ENCODE measurements at places on chromosomes 3 and 15.

DNA sequence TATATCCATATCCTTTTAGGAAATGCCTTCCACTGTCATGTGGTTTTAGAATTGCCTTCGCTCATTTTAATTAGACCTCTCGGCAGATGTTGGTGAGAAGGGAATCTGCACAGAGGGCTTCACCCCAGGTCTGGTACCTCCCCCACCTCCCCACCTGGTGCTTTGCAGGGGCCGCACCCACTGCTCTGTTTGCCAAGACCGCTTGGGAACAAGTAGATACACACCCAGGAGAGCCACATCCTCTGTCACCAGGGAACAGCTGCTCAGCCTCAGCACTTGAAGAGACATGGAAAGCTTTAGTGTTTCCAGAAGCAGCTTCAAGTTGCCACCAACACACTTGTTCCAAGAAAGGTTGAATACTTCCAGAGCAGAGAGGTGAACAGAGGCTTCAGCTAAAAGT is 21.8 kb downstream of the LRRC31 start:
- DNase-seq: no peak

DNA sequence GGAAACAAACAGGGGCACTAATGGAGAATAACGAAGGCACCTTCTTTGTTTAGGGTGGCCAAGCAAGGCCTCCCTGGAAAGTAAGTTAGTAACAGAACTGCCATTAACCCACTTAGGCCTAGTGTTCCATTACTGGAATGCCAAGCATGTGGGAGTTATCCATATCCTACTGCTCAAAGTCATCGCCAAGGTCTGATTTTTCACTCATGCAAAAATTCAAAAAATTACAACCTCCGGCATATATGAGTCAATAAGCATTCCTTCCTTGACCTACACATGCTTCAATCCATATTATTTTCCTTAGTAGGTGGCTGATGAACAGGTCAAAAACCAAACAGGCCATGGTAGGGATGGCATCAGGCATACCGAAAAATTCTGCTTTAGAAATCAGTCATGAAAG is 1097.2 kb downstream of the FHIT start:
- no peak for DNase-seq

DNA sequence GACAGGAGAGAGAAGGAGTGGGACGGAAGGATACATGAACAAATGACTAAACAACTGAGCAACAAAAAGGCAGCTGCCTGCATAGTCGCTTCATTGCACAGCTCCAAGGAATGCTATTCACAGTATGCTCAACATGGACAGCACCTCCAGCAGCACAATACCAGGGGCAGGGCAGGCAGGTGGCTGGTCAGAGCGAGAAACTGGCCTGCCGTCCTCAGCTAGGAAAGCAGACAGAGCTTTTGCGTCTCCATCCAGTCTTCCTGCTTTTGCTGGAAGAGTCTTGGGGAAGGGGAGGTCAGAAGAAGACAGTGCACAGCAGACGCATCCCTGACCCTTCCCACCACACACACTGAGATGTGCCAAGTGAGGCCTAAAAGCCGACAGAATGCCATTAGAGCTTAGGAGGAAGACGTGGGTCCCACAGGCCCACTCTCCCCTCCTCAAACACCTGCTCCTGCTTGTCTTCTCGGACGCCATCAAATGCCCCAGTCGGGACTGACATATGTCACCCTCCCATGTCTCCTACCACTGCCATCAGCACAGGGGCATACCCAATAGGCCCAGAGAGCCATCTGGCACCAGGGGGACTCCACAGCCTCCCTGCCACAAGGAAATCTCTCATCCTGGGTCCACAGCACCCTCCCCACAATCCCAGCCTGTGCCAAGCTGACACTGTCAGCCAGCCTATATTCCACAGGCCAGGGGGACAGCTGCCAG is 3.9 kb downstream of the RAB6B start:
- no peak for DNase-seq

- DNase-seq: no peak
Observed at GRCh38 chr3:147736226-147736625, 327.1 kb downstream of the ZIC1 start.

DNA sequence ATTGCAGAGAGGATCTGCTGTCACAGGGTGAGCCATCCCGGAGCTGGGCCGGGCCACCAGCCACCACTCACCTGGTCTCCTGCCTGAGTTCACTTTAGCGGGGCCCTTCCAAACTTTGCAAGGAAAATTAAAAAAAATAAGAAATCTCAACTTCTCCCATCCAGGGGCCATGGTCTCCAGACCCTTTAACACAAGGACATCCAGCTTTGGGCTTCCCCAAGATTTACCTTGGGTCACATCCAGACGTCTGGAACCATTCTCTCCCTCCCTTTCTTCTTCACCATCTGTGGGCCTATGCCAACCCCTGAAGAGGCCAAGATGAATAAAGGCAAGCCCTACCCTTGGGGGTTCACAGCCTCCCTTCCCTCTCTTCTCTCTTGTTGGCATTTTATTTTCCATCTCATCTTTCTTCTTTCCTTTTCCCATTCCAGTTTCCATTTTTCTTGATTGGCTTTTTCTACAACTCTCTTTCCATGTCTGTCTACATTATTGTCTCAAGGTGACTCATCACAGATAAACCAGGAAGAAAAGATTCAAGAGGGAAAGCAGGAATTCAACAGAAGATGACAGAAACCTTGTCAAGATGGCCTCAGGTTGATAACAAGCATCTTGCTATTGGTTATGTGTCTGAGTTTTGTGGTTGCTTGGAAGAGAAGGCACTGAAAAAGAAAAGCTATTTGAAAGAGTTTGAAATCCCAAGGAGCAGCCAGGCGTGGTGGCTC is 49.5 kb downstream of the ITGA11 start:
- no peak for DNase-seq

DNA sequence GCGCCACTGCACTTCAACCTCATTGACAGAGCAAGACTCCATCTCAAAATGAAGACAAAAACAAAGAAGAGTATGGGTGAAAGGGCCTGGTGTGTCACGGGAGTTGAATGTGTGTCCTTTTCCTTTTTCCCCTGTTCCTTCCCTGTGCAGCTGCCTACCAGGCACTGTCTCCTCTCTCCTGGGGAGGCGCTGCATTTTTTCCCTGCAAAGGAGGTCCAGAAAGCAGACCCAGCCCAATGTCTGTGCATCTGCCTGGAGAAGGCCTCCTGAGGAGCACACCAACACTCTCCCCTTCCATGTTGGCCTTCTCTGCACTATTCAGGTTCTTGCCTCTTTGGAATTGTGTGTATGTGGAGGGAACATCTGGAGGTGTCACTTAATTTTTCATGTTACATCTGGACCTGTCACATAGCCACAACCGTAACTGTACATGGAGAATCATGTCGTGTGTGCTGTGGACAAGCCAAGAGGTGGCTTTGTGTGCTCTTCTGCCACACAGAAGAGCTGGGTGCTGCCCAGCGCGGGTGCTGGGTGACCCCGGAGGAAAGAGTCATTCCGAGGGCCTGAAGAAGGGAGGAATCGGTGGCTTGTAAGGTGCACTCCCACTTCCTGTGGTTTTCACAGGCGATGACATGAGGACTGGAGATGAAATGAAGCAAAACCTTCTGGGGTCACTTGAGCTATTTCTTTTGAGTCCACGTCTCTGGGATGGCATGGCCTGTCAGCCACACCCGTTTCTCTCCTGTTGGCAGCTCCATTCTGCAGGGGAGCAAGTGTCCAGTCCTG is 46.5 kb upstream of the CGNL1 start:
- no peak for DNase-seq

- no peak for DNase-seq
Observed at GRCh38 chr15:67085818-67086636, 20.6 kb downstream of the SMAD3 start.

DNA sequence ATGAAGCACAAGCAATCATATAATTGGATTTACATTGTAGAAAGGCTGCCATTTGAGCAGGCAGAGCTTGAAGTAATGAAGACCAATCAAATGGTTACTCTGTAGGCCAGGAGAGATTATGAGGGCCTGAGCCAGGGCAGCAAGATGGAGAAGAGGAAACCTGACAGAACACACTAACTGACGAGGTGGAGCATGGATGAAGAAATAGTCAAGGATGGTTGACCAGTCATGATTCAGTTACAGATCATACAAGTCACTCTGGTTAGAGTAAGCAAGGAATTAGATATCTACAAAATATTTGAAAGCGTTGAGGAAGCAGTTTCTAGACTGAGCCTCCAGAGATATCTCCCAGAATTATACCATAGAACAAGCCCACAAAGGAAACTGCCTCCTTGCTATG is 101.8 kb upstream of the THSD4 start:
- DNase-seq: no peak

DNA sequence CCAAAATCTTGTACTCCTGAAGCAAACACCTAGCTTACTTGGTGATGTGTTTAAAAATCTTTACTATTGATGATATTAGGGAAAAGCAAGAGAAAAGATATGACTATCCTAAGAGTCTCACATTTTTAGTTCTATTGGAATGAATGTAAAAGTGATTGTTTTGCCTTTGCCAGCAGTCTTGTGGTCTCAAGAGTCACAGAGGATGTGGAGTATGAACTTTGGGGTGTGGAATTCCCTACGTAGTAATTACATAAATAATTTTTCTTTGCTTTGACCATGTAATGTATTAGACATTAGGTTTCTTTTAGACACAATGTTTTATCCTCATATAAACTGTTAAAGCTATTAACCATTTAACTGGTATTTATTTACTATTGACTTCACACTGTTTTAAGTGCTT is 387.6 kb downstream of the NAALADL2 start:
- DNase-seq: no peak

DNA sequence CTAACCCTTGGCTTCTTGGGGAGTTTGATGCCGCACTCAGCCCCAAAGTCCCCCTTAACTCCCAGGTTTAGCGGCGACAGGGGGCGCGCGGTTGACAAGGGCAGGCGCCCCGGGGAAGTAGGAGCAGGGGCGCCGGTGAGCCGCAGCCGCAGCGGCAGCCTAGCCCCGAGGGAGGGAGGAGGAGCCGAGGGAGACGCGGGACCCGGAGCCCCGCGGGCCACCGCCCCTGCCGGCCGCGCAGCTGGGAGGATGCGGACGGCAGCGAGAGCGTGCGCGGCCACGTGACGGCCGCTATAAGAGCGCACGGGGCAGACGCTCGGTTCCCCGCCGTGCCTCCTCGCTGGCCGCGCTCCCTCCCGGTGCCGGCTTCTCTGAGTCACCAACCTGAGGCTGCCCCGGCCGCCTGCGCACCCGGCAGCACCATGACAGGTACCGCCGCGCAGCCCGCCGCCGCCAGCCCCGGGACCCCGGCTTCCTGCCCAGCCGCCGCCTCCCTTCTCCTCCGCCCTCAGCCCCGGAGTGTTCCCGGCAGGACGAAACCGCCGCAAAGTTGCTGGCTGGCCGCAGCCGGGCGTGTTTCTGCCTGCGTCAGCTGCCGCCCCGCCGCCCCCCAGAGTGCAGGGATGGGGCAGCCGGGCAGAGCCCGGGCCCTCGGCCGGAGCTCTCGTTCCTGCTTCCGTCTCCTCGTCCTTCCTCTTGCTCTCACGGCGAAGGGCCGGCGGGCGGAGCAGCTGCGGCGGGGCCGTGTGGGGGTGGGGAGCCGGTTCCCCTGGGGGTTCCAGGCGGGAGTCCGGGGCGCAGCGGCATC is at the start of gene GYG1:
GYG1 (plus strand) TSS at position 322 of the 808 bp plus-strand sequence; CDS start at position 423, 101 bp downstream.
- peak; percentile 40 for DNase-seq

GRCh38 chr3:96994988-96995387 is 180.6 kb downstream of the EPHA6 start:
- no peak for DNase-seq

DNA sequence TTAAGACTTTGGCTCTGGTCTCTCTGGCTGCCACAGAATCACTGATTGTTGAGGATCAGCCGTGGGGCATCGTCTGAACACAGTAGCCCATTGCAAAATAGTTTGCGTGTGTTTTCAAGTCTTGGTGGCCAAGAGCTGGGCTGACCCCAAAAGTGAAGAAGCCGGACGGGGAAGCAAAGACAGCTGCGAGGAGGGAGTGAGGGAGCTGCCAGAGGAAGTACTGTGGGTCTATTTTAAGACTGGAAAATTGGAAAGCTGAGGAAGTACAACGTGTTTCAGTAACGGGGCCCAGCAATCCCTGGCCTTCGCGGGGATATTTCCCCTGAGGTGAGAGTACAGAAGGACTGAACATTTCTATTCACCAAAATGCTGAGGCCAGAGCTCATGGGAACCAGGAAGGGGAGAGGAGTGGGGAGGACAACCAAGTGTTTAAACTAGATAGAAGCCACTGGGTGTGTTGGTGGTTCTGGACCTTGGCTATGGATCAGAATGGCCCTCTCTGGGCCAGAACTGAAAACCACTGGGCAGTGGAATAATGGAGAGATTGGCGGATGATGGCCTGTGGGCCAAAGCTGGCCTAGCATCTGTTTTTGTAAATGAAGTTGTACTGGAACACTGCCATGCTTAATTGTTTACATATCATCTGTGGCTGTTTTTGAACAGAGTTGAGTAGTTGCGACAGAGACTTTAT is 34.1 kb upstream of the LIMD1 start:
- peak; percentile 43 for DNase-seq

GRCh38 chr3:187850258-187850921 is 105.1 kb upstream of the BCL6 start:
- no peak for DNase-seq

GRCh38 chr3:195595785-195596531 is 12.2 kb upstream of the APOD start:
- DNase-seq: no peak

DNA sequence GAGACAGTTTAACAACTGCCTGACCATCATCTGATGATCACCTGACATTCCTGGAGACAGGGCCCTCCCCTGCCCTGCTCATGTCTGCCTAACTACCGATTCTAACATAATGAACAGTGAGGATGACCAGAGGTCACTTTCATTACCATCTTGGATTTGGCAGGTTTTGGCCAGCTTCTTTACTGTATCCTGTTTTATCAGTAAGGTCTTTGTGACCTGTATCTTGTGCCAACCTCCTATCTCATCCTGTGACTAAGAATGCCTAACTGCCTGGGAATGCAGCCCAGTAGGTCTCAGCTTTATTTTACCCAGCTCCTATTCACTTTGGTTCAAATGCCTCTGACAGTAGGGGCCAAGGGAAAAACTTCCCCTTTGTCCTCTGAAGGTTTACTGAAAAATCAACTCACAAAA is 40.2 kb downstream of the METTL6 start:
- no peak for DNase-seq

GRCh38 chr3:117184574-117184973 is 475.0 kb downstream of the TUSC7 start:
- no peak for DNase-seq

GRCh38 chr3:115186351-115187148 is 39.5 kb upstream of the ZBTB20 start:
- DNase-seq: no peak

DNA sequence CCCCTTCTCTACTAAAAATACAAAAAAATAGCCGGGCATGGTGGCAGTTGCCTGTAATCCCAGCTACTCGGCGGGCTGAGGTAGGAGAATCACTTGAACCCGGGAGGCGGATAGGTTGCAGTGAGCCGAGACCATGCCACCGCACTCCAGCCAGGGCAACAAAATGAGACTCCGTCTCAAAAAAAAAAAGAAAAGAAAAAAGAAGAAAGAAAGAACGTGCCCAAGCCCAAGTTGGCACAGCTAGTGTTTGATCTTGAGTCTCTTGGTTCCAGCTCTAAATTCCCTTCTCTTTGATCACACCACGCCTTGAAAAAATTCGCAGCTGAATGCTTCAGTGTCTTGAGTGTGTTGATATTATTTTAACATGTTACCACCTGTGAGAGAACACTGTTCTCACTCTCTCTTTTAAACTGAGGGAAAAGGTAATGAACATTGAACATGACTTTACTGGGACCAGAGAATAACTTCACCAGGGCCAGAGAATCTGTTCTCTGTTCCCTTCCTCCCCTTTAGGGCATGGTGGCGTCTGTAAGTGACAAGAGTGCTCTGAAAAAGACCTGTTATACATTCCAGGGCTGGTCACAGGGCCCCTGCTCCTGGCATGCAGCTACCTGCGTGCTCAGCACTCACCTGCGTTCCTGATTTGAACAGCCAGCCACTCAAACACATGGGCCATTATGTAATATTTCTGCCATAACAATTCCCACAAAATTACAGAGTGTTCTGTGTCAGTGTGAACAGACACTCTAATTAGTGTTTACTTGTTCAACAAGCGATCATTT is 19.0 kb downstream of the SLCO3A1 start:
- no peak for DNase-seq
